ENCODE measurements at places on chromosomes 5 and 9.

- DNase-seq: no peak
Observed at GRCh38 chr9:95815133-95815532, 60.4 kb upstream of the ERCC6L2 start.

DNA sequence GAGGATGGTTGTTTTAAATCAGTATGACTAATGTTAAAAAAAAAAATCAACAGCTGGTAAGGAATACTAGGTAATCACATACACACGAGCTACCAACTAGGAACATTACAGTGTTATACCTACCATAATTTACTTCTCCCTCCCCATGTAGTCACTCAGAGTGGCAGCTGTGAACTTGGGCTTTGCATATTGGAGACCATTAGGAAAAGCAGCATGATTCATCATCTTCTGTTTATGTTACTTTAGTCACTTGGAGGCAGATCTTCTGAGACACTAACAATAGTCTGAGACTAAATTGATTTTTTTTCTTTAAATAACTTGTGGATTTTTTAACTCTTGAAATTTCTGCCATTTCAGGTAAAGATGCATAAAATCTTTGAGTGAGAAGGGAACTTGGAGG is 141.5 kb upstream of the NR4A3 start:
- DNase-seq: no peak

DNA sequence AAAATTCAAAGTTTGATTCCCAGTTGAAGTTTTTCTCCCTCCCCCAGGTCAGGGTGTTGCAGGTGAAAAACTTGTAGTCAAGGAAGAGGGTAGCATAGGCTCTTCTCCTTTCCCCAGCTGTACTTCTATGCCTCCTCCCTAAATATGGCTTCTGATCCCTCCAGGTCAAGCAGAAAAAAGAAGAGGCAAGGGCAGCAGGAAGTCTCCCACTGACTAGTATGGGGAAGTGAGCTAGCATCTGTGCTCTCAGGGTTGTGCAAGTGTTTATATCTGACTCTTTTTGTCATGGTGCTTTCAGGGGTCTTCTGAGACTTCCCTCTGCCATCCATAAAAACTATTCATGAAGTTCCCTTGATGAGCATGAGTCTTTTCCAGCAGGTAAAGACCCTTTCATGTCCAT is 76.0 kb downstream of the ATPSCKMT start:
- no peak for DNase-seq

GRCh38 chr9:136244122-136244968 is 1.3 kb downstream of the QSOX2 start:
- DNase-seq: no peak

GRCh38 chr5:22514231-22514630 is 338.9 kb downstream of the CDH12 start:
- DNase-seq: no peak

DNA sequence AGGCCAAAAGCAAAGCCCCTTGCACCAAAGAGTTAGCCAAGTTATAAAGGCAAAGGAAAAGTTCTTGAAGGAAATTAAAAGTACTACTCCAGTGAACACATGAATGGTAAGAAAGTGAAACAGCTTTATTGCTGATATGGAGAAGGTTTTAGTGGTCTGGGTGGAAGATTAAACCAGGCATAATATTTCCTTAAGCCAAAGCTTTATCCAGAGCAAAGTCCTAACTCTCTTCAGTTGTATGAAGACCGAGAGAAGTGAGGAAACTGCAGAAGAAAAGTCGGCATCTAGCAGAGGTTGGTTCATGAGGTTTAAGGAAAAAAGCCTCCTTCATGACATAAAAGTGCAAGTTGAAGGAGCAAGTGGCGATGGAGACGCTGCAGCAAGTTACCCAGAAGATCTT is 3.1 kb upstream of the NUDT12 start:
- DNase-seq: no peak

DNA sequence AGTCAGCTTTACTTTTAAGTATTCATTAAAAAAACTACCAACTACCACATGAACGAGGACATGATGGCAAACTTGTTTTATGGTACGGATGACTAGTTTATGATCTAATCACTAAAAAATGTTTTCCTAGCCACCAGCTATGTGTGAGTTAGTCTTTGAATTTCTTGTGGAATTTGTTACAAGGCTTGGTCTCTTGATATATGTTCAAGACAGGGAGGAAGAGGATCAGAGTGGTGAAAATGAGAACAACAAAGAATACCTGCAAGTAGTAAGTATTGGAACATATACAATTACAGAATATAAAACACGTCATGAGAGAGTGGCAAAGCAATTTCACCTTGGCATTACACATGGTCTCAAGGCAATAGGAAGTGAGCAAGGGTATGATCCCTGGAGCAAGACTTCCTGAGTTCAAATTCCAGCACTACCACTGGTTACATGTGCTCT is 548.6 kb upstream of the TLE4 start:
- DNase-seq: no peak

GRCh38 chr9:136437839-136438547 is 1.7 kb downstream of the INPP5E start:
- DNase-seq: no peak

DNA sequence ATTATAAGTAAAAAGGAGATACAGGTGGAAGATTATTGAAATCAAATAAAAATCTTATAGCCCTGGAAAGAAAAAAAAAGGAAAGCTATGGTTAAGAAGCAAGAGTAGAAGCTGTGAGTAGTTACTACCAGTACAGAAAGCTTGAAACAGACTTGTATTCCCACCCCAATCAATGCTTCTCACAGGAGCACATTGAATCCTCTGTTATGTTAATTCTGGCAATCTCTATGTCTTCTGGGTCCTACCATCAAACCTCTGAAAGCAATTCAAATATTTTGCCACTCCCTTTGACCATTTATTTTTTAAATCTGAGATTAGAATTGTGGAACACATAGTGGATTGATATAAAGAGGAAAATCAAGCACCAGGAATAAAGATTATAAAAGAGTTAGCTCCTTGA is 186.5 kb downstream of the MEF2C start:
- DNase-seq: no peak

DNA sequence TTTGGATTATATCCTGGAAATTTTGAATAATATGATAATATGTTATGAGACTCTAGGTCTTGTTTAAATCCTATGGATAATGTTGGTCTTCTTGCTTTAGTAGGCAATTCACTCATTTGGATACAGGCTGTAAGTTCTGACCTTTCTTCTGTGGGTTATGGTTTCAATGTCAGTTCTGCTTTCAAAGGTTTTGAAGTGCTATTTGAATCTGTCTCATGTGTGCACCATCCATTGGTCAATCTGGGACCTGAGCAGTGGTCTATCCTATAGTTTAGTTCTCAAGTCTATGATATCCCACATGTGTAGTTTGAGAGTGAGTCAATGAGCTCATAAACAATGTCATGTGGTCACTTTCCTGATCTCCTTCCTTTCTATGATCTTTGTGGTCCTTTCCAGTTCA is 94.4 kb downstream of the RMI1 start:
- no peak for DNase-seq

DNA sequence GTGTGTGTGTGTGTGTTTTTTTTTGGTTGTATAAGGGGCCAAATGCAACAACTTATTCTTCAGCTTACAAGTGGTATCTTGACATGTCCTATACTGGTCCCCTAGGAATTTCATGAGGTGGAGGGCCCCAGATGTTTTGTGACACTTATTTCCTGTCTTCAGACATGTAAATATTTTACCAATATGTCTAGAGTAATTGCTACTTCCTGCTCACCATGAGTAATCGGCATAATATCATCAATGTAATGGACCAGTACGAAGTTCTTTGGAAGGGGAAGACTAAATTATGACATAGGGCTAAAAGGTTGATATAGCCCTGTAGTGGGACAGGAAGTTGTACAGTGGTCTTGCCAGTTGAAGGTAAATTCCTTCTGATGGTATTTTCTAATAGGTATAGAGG is 3.7 kb upstream of the OTULIN start:
- no peak for DNase-seq

DNA sequence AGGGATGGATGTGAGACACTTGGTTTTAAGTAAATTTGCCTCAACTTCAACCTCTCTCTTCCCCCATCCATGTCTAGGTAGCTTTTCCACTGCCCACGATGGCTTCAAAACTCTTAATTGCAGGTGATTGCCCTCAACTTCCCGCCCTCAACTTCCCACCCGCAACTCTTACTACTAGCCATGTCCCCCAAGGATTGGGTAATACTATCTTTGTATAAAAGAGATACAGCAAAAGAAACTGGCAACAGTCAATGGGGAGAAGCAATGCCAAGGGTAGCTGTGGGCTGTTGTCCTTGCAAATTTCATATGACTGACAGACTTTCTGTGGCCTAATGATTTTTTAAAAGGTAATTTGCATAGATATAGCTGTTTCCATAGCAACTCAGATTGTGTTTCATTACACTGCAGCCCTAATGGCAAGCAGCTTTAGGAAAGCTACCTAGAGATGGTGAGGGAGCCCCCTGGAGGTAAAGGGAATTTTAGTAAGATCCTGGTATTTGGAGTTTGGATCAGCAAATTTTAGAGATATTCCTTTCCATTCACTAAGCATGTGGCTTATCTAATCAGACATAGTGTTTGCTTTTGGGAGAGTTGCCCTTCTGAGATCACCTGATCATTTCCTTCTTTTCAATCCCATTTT is 421.5 kb upstream of the DAP start:
- peak; percentile 30 for DNase-seq

DNA sequence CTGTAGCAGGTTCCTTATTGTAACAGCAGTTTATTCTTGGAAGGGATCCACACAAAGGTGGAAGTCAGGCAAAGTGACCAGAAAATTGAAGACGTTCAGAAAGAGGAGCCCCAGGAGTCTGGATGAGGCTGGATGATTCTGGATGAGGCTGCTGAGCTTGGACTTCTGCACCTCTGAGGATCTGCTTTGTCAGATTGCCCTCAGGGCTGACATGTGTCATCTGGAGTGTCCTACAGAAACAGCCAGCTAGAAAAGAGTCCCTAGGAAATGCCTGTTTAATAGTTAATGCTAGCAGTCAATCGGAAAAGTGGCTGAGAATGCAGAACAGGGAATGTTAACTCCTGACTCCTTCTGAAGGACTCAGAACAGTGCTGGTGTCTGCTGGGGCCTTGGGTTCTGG is 236.4 kb downstream of the LRRC70 start:
- no peak for DNase-seq

- no peak for DNase-seq
Observed at GRCh38 chr5:160641405-160641804, 210.6 kb downstream of the ATP10B start.

DNA sequence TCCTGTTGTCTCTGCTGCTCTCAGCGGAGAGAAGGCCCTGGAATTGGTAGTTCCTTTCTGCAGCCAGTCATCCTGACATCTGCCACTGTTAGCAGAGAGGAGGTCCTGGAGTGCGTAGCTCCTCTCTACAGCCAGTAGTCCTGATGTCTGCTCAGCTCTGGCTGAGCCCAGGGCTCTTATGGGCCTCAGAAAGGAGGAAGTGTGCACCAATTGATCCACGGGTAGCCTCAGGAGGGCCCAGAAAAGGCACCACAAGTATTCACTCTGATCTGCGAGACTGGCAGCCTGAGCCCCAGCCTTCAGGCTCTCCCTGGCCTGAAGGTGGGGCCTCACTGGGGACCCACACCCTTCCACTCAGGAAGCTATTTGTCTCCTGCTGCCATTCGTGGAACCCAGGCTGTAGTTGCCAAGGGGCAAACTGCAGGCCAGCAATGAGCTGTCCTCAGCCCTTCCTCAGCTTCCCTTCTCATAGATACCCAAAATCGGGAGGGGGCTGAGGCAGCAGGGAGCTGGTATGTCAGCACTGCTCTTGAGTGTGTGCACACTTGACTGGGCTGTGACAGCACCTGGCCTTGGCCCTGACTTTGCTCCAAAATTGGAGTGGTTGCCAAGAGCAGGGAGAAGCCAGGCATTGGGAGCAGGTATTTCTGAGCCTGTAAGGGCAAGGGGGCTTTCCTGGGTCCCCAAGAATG is 1049.5 kb upstream of the ACO1 start:
- no peak for DNase-seq

GRCh38 chr5:88678770-88679381 is 204.1 kb downstream of the MEF2C start:
- DNase-seq: no peak

GRCh38 chr9:13570068-13570974 is 290.8 kb upstream of the MPDZ start:
- DNase-seq: no peak

GRCh38 chr9:27131731-27132130 is 22.7 kb downstream of the TEK start:
- no peak for DNase-seq

DNA sequence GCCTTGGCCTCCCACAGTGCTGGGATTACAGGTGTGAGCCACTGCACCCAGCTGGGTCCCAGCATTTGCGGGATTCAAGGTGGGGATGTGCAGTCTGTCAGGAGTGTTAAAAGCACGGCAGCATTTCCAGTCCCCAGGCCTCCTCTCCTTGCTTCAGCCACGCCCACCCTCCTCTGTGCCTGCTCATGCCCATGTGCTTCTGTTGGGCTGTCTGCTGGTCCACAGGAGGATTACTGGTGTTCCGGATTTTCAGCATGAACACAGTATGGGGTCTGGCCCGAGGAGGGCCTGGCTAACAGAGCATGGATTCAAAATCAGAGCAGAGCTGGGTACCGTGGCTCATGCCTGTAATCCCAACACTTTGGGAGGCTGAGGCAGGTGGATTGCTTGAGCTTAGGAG is 5.5 kb downstream of the ARRDC1 start:
- DNase-seq: no peak

GRCh38 chr5:136620016-136620419 is 254.7 kb upstream of the TRPC7 start:
- no peak for DNase-seq

- no peak for DNase-seq
Observed at GRCh38 chr5:167798448-167798847, 493.0 kb upstream of the WWC1 start.

DNA sequence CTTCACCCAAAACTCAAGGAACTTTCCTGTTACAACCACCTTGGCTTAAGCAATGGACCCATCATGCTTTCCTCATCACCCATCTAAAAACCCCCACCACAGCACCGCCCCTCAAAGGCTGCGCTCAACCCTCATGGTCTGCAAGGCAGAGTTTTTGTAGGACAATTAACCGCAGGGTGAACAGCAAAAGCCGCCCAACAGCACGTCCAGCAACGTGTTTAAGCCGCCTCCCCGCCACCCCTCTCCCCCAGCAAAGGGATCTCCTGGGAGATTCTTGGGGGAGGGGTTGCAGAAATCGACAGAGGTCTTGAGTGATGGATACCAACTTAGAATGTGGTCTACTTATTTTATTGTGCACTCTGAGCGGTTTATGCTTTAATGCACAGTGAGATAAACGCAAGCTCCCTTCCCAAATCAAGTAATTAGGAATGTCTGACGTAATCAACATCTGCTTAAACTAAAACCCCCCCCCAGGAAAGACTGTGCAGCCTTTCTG is 1.9 kb downstream of the ROR2 start:
- no peak for DNase-seq

Measured in HuH-7.5 (cell line).